Thoracic aorta (tissue), 2 donors: ENCODE measurements at places on chromosomes 12 and 14.

DNA sequence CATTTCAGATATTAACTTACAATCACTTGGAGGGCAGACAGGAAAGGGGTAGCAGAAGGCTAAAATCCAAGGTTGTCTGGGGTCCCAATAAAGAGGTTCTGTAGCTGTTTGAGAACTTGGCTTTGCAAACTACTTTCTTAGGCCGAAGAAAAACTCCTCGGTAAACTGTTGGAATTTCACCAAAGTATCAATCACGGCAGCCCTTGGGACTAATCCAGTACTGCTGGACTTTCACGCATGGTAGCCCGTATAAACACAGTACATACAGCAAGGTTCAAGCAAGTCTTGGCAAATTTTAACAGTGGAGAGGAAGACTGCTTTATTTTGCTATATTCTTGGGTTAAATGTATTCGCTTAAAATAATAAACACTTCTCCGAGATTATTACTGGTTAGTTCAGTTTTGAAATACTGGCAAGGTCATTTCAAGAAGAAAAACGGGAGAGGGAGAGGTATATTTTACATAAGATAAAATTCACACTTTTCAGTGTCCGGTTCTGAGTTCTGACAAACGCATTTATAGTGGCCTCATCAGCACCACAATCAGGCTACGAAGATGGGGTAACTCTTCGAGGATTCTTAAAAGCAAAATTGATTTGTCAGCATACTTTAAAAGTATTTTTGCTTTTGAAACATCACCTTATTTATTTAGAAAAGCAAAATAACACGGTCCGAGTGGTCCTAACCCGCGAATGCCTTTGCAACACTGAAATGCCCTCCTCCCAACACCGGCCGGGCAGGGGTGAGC lies 1.3 kb downstream of the SETD3 start:
- no peak for DNase-seq

GRCh38 chr14:57085801-57086200 lies 182.9 kb downstream of the EXOC5 start:
- no peak for DNase-seq

DNA sequence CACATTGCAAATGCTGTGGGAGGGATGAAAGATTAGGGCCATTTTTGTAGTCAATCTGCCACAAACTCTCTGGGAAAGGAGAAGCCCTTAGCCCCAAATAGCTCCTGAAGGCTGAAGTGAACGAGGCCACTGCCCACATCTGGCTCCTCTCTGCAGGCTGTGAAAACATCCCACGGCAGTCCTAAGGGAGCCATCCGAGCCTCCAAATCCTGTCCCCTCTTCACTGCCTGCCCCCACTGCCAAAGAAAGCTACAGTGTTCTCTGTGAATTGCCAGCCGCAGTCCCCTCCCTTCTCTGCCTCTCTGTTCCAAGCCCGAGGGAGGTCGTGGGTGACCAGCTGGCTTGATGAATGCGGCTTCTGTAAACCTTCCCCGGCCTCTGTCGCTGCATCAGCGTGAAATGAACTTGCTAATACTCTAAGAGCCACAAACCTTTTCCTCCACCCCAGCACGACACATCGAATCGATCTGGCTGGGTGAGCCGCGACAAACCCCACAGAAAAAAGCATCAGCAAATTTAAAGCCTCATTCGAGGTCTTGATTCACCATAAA lies 180.7 kb upstream of the NRXN3 start:
- DNase-seq: no peak

DNA sequence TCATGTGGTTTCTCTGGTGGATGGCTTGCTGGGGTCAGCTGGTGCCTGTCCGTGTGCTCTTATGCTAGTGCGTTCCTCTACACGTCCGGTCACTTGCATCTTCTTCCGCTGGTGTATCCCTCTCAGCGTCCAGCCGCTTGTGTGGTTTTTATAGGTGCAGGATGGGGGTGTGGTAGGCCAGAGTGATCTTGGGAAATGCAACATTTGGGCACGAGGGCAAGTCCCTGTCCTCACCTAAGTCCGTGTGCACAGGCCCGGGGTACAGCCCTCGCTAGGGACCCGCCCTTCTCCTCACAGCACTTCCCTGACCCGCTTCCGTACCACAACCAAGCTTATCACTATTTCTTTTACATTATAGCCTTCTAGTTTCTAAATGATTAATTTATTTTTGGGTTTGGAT lies 17.3 kb downstream of the RERGL start:
- DNase-seq: no peak

DNA sequence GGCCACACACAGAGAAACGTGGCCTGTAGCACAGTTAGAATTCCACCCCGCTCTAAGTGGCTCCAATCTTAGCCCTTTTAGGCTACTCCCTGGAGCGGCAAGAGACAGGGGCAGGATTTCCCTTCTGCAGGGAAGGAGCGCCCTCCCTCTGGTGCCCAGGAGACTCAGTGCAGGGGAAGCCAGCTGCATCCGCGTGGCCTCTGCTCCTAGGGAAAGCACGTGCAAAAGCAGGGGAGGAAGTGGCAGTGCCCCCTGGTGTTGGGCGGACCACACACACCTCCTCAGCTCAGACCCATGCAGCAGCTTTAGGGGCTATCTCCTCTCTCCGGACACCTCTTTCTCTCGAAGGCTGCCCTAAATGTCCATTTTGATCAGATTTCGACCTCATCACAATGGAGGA lies 50.0 kb downstream of the SPRING1 start:
- DNase-seq: no peak
